ENCODE measurements at places on chromosomes 4 and X. TPM values are rescaled to one million over a fixed set of nuclear protein-coding genes. Genes with fewer than 3 reads are reported as not detected.

DNA sequence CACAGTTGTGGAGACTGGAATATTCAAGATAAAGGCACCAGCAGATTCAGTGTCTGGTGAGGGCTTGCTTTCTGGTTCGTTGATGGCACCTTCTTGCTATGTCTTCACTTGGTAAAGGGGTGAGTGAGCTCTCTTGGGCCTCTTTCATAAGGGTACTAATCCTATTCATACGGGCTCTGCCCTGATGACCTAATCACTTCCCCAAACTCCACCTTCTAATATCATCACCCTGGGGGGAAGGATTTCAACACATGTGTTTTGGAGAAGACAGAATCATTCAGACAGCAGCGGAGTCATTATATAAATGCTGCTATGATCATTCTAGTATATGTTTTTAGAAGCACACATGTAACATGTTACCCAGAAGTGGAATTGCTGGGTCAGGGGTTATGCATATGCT, 295.3 kb upstream of the CTSO start:
- no peaks in the 10 kb centered on the region for H3K27me3 ChIP-seq
- DNase-seq = no peak
- H3K27ac ChIP-seq = no peak overlapping the region
- no peak overlapping the region for H3K4me3 ChIP-seq
- no peaks in the 10 kb centered on the region for H3K36me3 ChIP-seq

DNA sequence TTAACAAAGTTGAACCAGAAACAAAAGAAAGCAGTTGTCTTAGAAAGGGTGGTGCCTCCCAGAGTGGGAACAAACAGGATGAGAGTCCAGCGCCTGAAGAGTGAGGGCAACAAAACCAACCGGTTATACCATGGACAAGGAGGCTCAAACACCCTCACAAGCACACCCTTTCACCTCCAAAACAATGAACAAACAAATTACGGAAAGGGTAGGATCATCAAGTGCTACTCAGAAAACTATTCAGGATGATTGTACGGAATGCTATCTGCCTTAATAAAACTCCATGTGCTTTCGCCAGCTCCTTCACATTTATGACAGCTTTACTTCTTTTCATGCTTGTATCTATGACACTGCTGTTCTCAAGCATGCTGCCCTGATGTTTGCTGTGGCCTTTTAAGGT, 26.8 kb downstream of the SLC39A8 start:
- no peaks in the 10 kb centered on the region for H3K36me3 ChIP-seq
- no peaks in the 10 kb centered on the region for H3K27me3 ChIP-seq
- DNase-seq = no peak
- no peak overlapping the region for H3K4me3 ChIP-seq

GRCh38 chr4:128031756-128032384, 29.2 kb upstream of the LARP1B start:
- H3K27me3 ChIP-seq = no peaks in the 10 kb centered on the region
- H3K36me3 ChIP-seq = peaks cover 4% of the 10 kb centered on the region
- H3K27ac ChIP-seq = no peak overlapping the region

- H3K27ac ChIP-seq = no peak overlapping the region
- H3K4me1 ChIP-seq = peaks cover 23% of the 10 kb centered on the region
- peaks cover 36% of the 10 kb centered on the region for H3K36me3 ChIP-seq
- peak overlapping the region; percentile 3 for H3K4me3 ChIP-seq
Measured at GRCh38 chr4:82360298-82361177, 13.3 kb downstream of the HNRNPD start.

- peak; percentile 36 for DNase-seq
- H3K36me3 ChIP-seq = no peaks in the 10 kb centered on the region
- H3K27me3 ChIP-seq = no peaks in the 10 kb centered on the region
- no peaks in the 10 kb centered on the region for H3K4me1 ChIP-seq
- no peak overlapping the region for H3K4me3 ChIP-seq
Measured at GRCh38 chrX:119617517-119618164, 11.4 kb upstream of the NKRF start.

The GAGE13 gene
- total RNA-seq = not detected

The ADGRL3 gene
- total RNA-seq = 70.0 TPM

The CENPVL1 gene
- 2.0 TPM for total RNA-seq

All from neural progenitor cell (in vitro differentiated cells).